Ammon's horn (tissue), 1 donor: ENCODE measurements at places on chromosomes 11 and 22.
A peak's percentile ranks its signal among the peaks of the same experiment; 100 is the strongest.

DNA sequence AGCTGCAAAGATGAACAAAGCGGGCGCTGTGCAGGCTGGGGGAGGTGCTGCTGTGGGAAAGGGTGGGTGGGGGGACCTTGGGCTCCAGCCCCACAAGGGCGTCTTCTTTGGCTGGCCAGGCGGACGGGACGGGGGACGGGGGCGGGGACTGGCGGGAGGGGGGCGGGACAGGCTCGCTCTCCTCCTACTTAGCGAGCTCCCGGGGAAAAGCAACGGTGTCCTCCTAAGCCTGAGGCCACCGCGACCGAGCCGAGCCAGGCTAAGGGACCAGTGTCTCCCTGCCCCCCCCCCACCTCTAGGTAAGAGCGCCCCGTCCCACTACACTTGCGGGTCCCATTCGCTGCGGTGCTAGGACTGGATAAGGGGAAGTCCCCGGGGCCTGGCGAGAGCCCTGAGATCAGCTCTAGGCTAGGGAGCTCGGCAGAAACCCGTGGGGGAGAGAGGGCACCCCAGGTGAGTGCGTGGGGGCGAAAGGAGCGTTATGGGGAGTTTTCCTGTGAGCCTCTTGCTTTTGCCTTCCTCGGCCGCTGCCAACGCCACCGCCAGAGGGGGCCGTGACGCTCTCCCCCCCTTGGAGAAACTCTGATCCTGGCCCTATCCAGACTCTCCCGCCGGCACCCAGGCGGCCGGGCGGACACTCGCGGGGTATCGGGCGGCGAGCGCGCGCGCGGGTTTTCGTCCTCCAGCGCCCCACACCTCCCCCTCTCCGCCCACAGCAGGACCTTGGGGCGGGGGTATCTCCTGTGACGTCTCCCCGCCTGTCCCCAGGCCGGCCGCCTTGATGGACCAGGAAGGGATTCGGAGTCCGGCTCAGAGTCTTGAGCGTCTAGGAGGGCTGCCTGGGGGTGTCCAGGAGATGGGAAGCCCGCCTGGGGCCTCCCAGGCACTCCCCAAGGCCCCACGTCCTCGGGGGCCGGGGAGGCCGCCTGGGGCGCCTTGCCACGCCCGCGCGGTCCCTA lies at the start of gene PHLDB1:
PHLDB1 (plus strand) TSS at position 215 of the 959 bp plus-strand sequence. CDS start 6,222 bp downstream, outside the sequence.
- peak; percentile 90 for DNase-seq

DNA sequence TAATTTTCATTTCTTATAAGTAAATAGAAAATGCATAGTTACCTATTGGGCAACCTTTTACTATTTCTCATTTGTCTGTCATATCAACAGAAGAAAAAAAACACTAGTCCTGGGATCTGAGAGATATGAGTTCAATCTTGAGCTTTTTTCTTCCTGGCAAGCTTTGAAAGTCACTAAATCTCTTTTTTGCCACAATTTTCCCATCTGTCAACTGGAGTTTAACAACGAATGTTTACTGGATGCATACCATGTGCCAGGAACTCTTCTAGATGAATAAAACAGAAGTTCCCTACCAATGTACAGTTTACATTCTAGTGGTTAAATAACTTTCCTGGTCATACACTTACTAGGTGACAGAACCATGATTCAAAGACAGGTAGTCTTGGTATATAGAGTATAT lies 31.0 kb downstream of the FSHB start:
- DNase-seq: no peak

GRCh38 chr11:32580967-32581366 lies 2.7 kb upstream of the EIF3M start:
- no peak for DNase-seq

GRCh38 chr22:46162771-46163556 lies 12.6 kb downstream of the PPARA start:
- DNase-seq: no peak

DNA sequence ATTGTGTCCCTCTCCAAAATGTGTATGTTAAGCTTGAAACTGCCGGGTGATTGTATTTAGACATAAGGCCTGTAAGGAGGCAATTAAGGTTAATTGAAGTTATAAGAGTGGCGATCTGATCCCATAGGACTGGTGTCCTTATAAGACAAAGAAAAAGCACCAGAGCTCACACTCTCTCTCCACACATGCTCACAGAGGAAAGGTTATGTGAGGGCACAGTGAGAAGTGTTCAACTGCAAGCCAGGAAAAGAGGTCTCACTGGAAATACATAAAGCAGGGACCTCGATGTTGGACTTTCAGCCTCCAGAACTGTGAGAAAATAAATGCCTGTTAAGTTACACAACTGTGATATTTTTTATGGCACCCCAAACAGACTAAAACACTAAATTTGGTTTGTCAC lies 1233.8 kb upstream of the CNTN5 start:
- DNase-seq: no peak

- no peak for DNase-seq
These were observed 89.3 kb upstream of the AMOTL1 start for GRCh38 chr11:94678901-94679300.

- DNase-seq: no peak
These were observed 238.6 kb downstream of the GRM5 start for GRCh38 chr11:88827018-88827676.

DNA sequence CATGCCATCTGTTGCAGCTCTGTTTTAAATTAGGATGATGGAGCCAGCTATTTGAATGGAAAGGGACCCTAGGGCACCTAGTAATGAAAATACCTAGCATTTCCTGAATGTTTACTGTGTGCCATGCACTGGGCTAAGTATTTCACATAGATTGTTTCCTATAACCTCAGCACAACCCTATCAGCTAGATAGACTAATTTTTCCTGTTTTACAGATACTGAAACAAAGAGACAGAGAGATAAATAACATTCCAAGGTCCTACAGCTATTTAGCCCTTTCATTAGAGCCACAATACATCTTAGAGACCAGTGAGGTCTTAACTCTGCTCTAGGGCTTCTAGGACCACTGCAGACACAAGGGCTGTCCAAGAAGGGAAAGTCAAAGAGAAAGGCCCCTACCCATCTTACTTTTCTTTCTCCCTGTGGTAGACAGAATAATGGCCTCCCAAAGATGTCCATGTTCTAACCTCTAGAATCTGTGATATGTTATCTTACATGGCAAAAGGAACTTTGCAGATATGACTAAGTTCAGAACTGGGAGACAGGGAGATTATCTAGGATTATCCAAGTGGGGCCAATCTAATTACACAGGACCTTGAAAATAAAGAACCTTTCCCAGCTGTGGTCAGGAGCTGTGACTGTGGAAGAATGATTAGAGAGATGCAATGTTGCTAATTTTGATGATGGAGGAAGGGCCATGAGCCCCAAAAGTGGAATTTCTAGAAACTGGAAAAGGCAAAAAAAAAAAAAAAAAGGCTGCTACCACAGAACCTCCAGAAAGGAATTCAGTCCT lies 157.0 kb downstream of the CCDC34 start:
- no peak for DNase-seq

GRCh38 chr11:18420067-18420466 lies 7.9 kb downstream of the LDHC start:
- no peak for DNase-seq

GRCh38 chr11:119691020-119691666 lies 37.9 kb downstream of the NECTIN1 start:
- no peak for DNase-seq

GRCh38 chr11:33830903-33831648 lies 56.8 kb upstream of the FBXO3 start:
- DNase-seq: no peak

GRCh38 chr22:27399161-27399560 lies 402.4 kb downstream of the MN1 start:
- peak; percentile 20 for DNase-seq

- DNase-seq: no peak
These were observed 50.7 kb downstream of the CD82 start for GRCh38 chr11:44615913-44616791.

DNA sequence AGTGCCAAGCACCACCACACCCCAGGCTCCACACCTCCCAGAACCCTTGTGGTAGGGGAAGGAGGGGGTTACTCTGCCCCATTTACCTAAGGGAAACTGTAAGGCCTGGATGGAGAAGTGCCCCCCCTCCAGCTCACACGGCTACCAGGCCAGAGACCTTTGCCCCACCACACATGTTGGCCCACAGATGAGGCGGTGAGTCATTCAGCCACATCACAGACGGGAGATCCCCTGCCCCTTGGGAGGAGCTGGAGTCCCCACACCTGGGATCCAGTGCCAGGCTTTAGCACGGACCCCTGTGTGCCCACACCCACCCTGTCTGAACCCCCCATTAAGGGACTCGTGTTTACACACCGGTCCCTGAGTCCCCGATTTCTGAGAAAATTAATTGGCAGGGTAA lies 24.9 kb downstream of the CDKN1C start:
- DNase-seq: no peak

DNA sequence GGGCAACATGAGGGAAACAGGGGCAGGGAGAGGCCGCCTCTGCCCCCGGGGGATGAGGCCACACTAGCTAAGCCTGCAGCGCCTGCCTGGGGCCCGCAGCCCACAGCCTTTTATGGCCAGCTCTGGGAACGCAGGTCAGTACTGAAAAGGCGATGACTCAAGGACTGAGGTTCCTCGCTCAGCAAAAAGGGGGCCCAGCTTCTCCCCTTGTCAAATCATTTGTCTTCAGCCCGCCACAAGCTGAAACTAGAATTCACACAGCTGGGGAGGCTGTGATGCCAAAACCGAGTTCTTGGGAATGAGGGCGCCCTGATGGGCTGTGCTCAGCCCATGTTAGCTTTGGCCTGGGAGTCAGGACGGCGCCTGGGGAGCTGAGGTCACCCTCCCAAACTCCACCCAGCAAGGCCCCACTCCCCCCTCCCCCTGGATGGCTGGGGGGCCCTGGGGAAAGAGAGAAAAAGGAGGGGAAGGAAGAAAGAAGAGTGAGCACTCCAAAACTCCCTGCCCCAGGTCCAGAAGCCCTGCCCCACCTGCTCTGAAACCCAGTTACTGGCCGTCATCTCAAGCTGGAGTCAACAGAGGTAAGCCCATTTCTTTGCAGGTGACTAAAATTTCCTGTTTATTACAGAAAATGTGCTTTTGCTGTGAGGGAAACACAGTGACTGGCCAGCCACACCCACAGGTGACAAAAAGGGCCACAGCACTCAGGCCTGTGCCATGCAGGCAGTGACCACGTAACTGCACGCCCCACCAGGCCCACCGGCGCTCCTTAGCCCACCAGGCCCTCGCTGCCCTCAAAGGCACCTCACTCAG lies 13.7 kb downstream of the EHD1 start:
- DNase-seq: no peak

DNA sequence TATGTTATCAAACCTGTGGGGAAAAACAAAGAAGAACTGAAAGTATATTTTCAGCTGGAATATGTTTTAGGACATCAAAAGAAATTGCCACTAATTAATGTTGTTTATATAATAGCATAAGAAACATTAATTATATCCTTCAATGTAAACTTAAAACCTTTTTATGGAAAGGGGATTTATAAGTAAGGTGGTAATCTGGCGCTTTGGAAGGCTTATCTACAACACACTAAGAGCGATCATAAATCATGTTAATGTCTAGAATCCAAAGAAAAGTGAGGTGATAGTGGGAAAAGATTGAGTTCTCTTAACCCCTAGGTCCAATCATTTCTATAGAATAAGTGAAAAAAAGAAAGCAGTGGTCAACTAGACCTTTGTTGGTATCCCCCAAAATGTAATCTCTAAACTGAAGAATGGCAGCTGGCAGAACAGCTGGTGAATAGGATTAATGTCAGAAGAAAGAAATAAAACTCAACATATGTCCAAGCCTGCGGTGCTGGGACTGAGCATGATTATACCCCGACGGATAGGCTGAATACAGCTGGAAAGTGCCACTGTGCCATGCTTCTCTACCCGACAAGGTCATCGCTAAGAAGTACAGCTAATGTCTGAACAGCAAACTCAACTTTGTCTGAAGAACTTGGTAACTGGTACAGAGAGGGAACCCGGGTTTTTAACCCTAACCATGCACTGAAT lies 64.0 kb downstream of the SOX6 start:
- no peak for DNase-seq

DNA sequence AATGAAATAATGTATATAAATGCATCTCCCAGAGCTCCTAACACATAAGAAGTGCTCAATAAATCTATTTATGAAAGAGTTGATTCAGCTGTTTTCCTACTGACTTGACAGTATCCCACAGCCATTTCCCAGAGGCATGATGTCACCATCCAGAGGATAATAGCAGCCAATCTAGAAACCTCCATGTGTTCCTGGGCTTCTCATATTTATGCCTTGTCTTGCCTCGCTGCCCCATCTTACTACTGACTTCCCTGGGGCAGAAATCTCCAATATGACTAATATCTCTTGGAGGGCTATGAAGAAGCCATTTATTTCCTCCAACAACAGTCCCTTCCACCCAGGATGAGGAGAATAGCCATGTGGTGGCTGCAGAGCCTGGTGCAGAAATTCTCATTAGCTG lies 115.4 kb upstream of the NAV2 start:
- DNase-seq: no peak

- no peak for DNase-seq
These were observed 14.3 kb downstream of the CD5 start for GRCh38 chr11:61116426-61117167.

GRCh38 chr11:87306262-87306851 lies 268.6 kb downstream of the TMEM135 start:
- no peak for DNase-seq

GRCh38 chr11:134950692-134951304 lies 538.8 kb upstream of the B3GAT1 start:
- DNase-seq: no peak

GRCh38 chr11:26551186-26551801 lies 20.8 kb downstream of the MUC15 start:
- DNase-seq: no peak

GRCh38 chr22:41499624-41500280 lies 30.8 kb downstream of the ACO2 start:
- DNase-seq: no peak
